HT1080 (cell line): ENCODE measurements at places on chromosomes 16 and 17. TPM values are rescaled to one million over a fixed set of nuclear protein-coding genes. Genes with fewer than 3 reads are reported as not detected.
A peak's percentile ranks its signal among the peaks of the same experiment; 100 is the strongest.

DNA sequence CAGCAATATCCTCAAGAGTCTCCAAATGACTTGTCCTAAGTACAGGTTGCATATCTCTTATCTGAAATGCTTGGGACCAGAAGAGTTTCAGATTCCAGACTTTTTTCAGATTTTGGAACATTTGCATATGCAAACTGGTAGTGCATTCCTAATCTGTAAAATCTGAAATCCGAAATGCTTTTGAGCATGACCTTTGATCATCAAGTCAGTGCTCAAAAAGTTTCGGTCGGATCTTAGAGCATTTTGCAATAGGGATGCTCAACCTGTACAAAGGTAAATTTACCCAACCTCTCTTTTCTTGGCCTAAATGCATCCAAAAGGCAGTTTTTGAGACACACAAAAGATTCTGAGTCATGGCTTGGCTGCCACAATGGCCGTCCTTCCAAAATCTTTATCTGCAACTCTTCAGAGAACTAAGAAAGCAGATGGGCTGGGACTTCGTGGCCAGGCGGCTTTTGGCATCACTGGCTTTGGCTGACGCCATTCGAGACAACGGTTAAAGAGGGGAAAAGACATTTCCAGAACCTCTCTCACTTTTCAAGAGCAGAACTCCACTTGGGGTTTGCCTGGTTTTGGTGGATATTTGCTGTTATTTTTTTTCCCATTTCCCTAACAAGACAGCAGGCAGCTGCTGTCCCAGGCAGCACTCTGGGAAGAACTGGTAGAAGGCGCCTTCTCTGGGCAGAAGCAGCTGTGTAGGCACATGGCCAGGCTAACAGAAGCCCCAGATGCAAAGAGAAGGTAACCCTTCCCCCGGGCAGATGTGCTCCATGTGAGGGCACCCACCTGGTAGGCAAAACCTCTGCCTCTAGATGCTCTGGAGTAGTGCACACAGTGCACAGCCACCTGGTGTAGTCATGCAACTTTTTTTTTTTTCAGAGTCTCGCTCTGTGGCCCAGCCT lies 8.9 kb downstream of the CPPED1 start:
- DNase-seq: no peak

DNA sequence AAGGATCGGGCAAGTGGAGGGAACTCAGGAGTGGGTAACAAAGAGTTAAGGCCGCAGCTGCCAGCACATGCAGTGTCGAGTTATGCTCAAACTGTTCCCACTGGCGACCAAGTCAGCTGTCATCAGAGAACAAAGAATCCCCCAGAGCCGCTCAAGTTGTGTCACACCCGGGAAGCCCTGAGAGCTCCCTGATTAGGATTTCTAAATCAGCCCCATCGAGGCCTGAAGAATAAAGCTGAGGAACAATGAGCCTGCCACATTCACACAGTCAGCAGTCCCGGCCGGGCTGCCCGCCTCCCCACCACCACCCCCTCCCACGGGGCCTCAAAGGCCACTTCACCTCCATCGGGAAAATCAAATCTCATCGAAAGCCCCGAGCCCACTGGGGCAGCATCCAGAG lies 84.5 kb downstream of the SOX9 start:
- no peak for DNase-seq

- no peak for DNase-seq
These were observed 6.0 kb downstream of the C1QTNF8 start for GRCh38 chr16:1089822-1090619.

DNA sequence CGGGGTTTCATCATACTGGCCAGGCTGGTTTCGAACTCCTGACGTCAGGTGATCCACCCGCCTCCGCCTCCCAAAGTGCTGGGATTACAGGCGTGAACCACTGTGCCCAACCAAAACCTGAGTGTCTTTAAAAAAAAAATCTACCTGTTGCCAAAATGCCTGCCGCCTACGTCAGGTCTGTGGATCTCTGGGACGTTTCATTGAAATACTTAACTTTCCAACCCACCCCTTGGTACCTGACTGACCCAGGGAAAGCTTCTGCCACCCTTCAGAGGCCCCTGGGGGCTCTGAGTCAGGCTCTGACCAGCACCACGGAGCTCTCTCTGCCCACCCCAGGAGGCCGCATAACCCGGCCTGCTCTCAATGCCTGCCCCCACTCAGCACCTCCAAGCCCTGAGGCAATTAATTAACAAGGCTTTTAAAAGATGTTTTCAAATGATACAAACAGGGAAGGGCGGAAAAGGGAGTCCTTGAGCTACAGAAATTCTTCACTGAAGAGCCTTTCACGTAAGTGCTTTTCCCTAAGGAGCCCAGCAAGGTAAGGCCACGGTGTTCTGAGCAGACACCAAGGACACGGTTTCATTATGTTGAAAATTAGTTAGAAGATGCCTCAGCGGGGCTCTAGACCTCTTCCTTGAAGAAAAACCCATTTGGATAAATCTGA lies 29.3 kb upstream of the GSG1L start:
- DNase-seq: no peak

DNA sequence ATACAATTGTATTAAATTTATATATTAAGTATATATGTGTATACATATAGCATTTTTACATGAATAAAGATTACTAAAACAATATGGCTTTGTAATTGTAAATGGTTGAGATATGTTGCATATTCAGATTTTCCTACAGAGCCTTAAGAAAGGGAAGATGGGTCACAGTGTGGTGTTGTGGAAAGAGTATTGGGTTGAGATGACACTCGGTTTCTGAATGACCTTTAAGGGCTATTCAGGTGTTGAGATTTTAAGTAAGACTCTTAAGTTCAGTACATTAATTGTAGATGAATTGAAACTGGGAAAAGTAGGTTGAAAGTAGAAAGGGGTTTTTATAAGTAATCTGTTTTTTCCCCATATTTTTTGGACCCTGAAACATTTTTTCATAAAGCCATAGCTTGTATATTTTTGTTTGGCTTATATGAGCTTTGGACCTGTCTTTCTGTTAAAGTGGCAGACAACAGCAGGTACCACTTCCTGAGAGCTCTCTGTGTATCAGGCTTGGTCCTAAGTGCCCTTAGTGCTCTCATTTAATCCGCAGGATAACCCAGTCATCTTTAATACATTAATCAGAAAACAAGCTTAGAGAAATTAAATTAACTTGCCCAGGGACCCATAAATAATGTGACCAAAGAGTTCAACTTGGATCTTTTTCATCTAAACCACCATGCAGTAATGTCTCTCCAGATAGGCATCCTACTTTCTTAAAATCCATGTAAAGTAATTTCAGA lies 48.5 kb upstream of the MRC2 start:
- no peak for DNase-seq

DNA sequence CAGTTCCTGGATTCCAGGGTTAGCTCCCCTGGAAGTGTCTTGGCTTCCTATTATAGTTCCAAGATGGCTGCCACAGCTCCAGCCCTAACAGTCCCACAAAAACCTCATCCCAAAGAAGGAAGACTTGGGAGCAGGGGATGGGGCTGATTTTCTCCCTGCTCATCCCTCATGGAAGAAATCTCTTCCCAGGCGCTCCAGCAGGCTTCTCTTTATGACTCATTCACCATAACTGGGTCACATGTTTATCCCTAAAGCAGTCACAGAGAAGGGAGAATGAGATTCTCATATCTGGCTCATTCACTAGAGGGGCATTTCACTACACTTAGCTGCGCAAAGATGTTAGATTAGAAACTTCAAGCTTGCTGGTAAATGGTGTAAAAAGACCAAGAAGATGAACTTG lies 206.5 kb upstream of the IRX3 start:
- peak; percentile 34 for DNase-seq

- DNase-seq: no peak
These were observed 46.1 kb downstream of the ZNRF1 start for GRCh38 chr16:75044800-75045361.

- peak; percentile 74 for DNase-seq
These were observed 15.0 kb upstream of the RHOT1 start for GRCh38 chr17:32127158-32127897.

DNA sequence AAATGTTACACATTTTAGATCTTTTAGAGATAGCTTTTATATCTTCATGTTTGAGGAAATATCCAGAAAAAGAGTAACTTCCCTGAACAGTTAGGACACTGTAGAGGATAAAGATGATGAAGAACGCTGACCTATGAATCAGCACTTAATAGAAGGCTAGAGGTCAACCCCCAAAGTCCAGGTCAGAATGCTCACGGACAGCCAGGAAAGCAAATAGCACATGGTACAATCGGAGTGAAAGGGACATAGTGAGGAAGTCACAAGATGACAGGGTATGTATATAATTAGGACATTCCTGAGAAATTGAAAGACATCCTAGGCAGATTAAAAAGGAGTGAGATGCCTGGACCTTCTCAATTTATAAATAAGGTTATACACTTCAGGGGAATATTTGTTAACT lies 55.1 kb upstream of the CNTNAP4 start:
- DNase-seq: no peak

DNA sequence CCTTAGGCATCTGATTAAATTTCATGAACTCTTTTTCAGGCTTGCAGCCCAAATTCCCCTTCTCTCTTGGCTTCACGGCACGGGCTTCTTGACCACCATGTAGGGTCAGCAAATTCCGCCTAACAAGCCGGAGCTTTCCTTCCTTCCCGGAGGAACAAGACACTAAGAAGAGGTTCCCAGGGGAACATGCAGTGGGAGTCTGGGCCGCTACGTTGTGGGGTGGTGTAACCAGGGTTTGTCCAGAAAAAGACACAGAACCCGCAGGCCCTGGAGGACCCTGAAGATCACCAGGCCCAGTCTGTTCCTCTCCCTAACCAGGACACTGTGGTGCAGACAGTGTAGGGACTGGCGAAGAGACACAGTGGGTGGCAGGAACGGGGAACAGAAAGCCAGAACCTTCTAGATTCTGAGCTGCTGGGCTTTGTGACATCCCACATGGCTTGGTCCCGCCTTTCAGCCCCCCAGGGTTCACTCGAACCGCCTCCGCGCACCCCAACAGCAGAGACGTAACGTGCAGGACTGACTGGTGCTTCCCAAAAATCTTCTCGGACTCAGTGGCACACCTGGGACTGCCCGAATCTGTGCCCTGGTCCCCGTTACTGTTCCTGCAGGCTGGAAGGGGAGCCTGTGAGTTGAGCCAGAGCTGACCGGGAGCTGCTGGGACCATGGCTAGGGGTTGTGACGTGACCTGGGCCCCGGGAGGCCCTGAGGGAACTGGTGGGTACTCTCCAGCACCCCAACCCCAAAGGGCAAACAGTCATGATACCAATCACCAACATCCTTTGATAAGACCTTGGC lies 55.2 kb downstream of the TBC1D16 start:
- no peak for DNase-seq

DNA sequence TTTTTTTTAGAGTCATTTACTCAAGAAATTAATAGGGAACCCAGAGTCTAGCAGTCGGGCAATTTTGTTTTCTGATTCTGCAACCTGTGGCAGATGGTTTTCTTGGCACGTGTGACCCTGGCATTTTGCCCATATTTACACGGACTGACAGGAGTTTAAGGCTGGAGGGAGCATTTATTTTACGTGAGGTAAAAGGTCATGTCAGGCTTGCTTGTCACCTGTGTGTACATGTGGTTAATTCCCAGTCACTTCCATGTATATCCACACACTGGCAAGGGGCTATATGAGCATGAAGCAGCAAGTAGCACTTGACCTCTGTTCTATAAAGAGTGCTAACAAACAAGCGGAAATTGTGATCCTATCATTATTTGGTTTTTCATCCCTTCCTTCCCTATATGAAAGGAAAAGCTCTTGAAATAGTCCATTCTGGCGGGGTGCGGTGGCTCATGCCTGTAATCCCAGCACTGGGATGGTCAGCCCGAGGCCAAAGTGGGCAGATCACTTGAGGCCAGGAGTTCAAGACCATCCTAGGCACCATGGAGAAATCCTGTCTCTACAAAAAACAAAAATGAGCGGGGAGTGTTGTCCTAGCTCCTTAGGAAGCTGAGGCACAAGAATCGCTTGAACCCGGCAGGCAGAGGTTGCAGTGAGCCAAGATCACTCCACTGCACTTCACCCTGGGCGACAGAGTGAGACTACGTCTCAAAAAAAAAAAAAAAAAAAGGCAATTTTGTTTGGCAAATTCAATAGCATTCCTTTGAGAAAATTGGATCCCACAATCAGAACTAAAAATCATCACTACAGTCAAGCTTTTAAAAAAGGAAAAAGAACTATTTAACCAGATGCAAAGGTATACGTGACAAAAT lies 2.1 kb downstream of the SPAG9 start:
- DNase-seq: no peak

- no peak for DNase-seq
These were observed 73.9 kb upstream of the KIFC3 start for GRCh38 chr16:57876210-57876609.

- no peak for DNase-seq
These were observed 70.4 kb upstream of the CACNG5 start for GRCh38 chr17:66764506-66764905.

DNA sequence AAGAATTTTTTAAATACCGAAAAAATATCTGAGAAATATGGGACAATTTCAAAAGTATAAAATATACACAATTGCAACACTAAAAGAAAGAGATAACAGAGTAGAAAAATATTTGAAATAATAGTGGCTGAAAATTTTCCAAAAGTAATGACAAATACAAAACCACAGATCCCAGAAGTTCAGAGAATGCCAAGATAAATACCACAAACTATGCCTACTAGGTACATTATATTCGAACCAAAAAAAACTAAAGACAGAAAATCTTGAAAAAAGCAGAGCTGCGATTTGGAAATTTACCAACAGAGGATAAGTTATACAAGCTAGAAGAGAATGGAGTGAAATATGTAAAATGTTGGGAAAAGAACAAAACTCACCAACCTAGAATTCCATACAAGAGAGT lies 191.3 kb upstream of the ELAC2 start:
- no peak for DNase-seq

DNA sequence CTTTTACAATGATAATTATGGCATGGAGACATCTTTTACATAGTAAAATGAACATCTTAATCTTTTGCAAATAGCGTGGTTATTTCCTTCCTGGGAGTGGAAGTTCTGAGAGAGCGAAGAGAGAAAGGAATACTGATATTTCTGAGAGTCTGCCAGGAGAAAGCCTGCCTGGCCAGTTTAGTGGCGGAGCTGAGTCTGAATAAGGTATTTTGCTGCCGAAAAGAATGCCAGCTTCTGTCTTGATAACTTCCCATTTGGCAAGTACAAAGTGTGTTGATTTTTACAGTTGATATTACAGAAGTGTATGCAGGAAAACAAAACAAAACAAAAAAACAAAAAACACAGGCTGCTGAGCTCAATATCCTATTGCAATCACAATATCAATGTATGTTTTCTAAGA lies 55.9 kb downstream of the KCNJ2 start:
- no peak for DNase-seq

The SLC16A11 gene
- not detected in 2 replicates for total RNA-seq

The ULK2 gene
- total RNA-seq: 1.9 and 4.9 TPM in 2 replicates

The CPHXL2 gene
- total RNA-seq: not detected in 2 replicates
